ENCODE measurements at places on chromosomes 2 and 18. TPM values are rescaled to one million over a fixed set of nuclear protein-coding genes. Genes with fewer than 3 reads are reported as not detected.
A peak's percentile ranks its signal among the peaks of the same experiment; 100 is the strongest.

DNA sequence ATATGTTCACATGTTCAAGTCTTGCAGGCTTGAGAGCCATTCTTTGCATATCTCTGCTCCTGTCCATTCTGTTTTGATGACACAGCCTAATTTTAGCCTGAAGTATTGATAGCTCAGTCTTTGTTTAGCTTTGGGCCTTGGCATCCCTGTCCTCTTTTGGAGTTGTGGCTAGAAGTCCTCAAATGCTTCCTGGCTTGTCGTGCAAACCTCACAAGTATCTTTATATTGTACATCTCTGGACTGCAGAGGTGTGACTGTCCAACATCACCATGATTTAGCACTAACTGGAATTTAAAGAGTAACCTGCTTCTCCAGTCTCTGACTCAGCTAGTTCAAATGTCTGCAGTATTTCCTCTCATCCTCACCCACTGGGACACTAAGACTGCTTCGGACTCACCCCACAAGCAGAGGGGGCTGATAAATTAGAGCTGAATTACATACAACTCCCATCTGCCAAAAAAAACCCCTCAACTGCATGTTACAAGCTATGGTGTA is 11.7 kb downstream of the PFN4 start:
- DNase-seq = no peak

DNA sequence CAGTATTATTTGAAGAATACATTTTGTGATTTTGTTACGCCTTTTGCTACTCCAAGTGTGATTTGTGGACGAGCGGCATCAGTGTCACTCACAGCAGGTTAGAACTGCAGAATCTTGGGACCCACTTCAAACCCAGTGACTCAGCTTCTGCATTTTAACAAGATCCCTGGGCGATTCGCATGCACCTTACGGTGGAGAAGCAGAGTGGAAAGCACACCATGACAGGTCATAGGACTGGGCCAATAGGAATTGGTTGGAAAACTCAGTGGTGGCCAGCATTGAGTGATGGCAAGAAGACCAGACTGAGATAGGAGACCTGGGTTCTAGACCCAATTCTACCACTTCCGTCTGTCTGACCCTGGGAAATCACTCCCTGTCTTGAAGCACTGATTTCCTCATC is 26.3 kb downstream of the CTLA4 start:
- no peak for DNase-seq

GRCh38 chr2:120760446-120761135 is 24.9 kb downstream of the GLI2 start:
- DNase-seq = no peak

Gene KIAA2012
- total RNA-seq = not detected

GRCh38 chr2:18961991-18962421 is 372.6 kb upstream of the NT5C1B start:
- no peak for DNase-seq

DNA sequence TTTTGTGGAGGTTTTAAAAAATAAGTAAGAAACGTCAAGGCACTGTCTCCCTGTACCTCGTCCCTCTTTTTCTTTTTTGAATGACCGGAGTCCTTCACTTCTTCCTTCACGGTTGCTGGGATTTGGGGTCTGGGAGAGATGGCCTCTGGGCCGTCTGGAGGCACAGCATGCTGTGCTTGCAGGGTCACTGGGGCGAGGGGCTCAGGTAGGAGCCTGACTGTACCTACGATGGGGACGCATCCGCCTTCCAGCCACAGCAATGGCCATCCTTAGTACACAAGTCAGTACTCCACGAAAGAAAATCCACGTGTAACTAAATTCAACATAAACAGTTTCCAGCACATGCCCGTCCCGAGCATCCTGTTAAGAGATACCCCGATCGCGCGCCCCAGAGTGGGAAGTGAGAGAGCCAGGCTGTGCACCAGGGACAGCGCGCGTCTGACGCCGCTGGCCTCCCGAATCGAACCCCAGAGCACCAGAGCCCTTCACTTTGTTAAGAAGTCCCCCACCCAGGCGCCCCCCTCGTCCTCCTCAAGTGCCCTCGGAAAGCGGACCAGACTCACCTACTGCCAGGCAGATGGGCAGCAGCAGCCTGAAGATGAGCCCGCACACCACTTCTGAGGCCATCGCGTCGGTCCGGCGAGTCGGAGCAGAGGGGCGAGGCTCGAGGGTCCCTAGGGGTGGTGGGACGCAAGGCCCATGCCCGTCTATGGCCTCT is 1.2 kb downstream of the PIEZO2 start:
- DNase-seq = no peak

- no peak for DNase-seq
Measured at GRCh38 chr18:6659963-6660725, 69.4 kb upstream of the ARHGAP28 start.

DNA sequence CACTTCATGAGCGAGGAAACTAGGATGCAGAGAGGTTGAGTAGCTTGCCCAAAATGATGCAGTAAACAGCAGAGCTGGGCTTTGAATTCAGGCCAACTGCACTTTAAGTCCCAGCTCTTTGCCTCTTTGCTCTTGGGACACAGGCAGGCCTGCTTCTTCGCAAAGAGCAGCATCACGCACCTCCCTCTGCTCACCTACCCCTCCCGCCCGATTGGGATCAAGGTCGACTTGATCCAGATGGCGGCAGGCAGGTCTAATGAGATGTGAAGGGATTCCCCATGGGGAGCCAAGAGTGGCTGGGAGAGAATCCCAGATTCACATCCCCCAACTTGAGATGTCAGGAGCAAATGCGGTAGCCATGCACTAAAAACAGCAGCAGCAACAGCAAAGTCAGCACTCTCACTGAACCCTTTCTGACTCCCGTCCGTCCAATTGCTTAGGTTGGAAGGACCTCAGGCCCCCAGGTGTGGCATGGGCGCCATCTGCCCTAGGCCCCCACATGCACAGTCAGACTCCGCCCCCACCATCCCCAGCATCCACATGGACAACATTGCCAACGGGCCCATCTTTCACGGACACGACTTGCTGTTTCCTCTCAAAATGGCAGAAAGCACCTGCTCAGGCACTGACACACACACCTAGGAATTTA is 84.3 kb upstream of the MAP4K4 start:
- no peak for DNase-seq

- DNase-seq = no peak
Measured at GRCh38 chr2:171402906-171403580, 30.7 kb downstream of the METTL8 start.

- no peak for DNase-seq
Measured at GRCh38 chr2:9382604-9383235, 40.6 kb downstream of the ITGB1BP1 start.

- peak; percentile 75 for DNase-seq
Measured at GRCh38 chr18:58755304-58756010, 84.2 kb downstream of the MALT1 start.

Gene WIPF1
- total RNA-seq = 361 TPM

DNA sequence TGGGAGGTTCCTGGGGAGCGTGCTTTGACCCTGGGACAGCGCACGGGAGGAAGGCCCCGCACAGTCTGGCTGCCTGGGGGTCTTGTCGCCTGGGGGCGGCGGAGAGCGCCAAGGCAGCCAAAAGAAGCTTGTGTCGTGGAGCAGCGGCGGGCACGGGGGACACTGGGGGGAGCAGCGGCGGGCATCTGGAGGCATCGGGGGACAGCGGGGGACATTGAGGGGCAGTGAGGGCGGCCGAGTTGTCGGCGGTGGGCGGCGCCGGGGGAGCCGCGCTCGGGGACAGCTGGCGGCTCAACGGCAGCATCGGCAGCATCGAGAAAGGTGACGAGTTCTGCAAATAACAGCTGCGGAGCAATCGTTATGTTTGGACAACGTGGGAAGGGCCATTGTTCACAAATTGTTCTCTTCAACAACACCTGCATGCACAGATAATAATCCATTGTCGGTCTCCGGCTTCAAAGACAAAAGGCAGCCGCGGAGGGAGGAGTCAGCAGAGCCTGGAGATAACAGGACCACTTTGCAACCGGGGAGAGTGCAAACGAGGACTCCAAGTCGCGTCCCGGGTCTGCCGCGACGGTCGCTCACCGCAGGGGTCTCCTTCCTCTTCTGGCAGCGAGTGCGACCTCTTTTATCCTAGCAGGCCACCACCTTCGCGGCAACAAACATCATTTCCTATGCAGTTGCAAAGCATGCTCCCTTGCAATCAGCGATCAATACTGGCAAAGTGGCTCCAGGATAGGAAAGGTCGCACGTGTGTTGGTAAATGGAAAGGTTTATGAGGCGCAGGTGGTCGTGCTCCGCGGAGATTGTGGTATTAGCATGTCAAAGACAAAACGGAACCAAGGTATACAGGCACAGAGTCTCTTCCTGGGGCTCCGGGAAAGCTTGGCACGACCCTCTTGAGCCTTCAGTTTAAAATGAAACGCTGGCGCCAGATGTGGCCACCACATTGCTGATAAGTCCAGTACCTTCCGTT is 132.3 kb upstream of the DLX2 start:
- peak; percentile 46 for DNase-seq

GRCh38 chr2:11101430-11101829 is 53.8 kb upstream of the SLC66A3 start:
- no peak for DNase-seq

GRCh38 chr2:113240915-113241911 is 37.5 kb downstream of the PAX8 start:
- DNase-seq = peak; percentile 80

DNA sequence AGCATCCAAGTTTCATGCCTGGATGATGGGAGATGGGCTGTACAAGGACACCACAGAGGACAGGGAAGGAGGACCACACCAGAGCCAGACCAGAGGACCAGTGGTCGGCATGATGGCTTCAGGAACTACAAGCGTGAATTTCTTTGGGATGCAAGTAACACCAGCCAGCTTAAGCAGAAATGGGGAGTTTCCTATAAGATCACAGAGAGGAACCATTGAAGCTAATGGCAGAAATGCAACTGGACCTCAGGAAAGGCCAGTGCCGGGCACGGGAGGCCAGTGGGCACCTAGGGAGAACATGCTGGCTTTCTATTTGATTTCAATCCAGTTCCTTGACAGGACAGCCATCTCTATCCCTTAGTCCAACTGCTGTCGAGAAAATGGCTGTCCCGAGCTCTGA is 145.4 kb downstream of the SH3BP4 start:
- DNase-seq = no peak

Gene CD28
- total RNA-seq = 94.2 TPM

Gene NYAP2
- not detected for total RNA-seq

DNA sequence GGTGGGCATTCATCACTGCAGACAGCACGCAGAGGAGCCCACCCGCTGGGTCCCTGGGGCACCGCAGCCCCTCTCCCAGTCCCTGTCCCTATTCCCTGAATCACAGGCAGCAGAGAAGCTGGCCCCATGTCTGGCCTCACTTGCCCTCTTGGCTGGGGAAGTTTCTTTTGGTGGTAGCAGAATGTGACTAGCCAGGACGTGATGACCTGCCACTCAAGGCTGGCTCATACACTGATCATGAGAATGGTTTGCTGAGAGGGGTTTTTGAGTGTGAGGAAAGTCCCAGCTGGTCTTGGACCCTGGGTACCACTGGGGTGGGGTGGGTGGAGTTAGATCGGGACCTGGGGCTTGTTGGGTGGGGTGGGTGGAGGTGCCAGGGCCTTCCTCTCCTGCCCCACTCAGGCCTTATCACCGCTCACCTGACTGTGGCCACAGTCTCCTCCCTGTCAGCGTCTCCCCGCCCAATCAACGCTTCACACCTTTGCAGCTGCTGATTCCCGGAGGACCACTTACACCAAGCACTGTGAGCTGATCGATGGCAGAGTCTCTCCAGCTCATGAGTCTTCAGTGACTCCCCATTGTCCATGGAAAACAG is 28.9 kb upstream of the FOSL2 start:
- no peak for DNase-seq

Gene KCNG2
- total RNA-seq = not detected

DNA sequence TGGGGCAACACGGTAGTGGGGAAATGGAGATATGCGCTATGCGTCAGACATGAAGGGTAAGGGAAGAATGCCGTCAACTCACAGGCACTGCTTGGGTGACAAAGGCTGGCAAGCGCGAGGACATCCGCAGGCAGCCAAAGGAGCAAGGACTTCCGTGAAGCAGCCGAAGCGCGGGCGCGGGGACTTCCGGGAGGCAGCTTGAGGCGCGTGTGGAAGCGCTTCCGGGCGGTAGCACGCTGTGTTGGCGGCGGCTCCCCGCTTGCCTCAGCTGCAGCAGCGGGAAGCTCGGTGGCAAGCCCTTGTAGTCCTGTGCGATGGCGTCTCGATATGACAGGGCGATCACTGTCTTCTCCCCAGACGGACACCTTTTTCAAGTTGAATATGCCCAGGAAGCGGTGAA is at the start of gene PSMA8:
PSMA8 (plus strand) TSS at position 218 of the 400 bp plus-strand sequence; CDS start at position 315, 97 bp downstream.
- DNase-seq = peak; percentile 70

Gene PPIG
- total RNA-seq = 62.0 TPM

- no peak for DNase-seq
Measured at GRCh38 chr2:203551778-203552177, 16.7 kb upstream of the RAPH1 start.

GRCh38 chr2:20415511-20415918 is 31.4 kb upstream of the RHOB start:
- no peak for DNase-seq

Gene MALT1
- total RNA-seq = 67.5 TPM

- no peak for DNase-seq
Measured at GRCh38 chr2:238100049-238100820, at the start of gene ESPNL. Gene ESPNL, plus strand, starts transcription at chr2:238100340. Its CDS starts 80 bp downstream, at chr2:238100420.

- DNase-seq = no peak
Measured at GRCh38 chr18:74963820-74964446, 245.0 kb downstream of the PTGR3 start.

- DNase-seq = no peak
Measured at GRCh38 chr2:10810202-10811161, 2.1 kb downstream of the PDIA6 start.

- no peak for DNase-seq
Measured at GRCh38 chr18:58227361-58227930, 183.4 kb downstream of the NEDD4L start.

Gene RGPD8
- total RNA-seq = 13.6 TPM

Measured in activated CD8-positive, alpha-beta T cell treated with anti-CD3 and anti-CD28 coated beads for 36 hours (primary cell).